ELR (cell line): ENCODE measurements at places on chromosomes 2 and 18.

DNA sequence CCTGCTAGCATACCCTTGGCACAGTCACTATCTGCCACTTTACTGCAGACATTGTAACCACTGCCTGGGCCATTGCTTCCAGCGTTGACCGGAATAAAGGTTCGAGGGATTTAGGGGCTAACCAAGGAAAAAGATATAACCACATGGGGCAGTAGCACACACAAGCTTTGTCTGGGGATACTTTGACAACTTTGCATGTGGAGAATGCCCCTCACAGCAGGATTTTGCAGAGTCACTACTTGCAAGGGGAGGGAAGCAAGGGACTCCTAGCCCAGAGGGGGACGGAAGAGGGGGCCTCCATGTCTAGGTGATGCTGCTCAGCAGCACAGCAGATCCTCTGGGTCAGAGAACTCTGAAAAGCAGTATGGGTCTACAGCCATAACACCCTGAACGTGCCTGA lies 138.7 kb downstream of the SPP2 start:
- DNase-seq = no peak

GRCh38 chr2:102826904-102827303 lies 65.1 kb downstream of the TMEM182 start:
- no peak for DNase-seq

DNA sequence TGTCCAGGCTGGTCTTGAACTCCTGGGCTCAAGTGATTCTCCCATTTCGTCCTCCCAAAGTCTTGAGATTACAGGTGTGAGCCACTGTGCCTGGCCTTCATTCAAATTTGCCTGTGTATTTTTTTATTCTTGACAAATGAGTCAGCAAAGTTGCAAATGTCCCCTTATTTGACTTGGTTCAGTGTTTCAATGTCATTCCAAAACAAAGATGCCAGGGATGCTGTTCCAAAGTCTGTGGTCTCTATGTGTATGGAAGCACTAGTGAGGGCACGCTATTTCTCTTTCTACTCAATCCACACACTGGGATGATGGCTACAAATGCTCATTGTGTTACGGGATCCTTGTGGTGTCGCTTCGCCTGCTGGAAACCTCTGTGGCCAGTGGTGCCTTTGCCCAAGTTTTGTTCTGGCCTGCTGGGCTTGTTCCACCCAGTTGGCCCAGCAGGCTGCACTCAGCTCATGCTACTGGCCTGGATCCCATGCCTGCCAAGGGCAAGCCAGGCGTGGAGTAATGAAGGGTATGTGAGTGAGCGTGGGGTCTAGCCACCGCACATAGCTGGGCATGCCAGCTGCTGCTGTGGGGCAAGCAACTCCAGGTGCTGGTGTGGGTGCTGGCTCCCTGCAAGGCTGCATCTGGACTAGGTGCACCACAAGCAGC lies 35.6 kb downstream of the FBXO48 start:
- DNase-seq = no peak

- no peak for DNase-seq
These were observed 871.4 kb upstream of the KLHL29 start for GRCh38 chr2:22513563-22513962.

- DNase-seq = peak; percentile 83
These were observed 1.8 kb downstream of the SP3 start for GRCh38 chr2:173963323-173963816.

- no peak for DNase-seq
These were observed 393.2 kb upstream of the ZNF804A start for GRCh38 chr2:184205048-184205596.

GRCh38 chr2:26838121-26838906 lies 9.6 kb upstream of the DPYSL5 start:
- peak; percentile 43 for DNase-seq
